ENCODE measurements at places on chromosomes 5 and 9.

DNA sequence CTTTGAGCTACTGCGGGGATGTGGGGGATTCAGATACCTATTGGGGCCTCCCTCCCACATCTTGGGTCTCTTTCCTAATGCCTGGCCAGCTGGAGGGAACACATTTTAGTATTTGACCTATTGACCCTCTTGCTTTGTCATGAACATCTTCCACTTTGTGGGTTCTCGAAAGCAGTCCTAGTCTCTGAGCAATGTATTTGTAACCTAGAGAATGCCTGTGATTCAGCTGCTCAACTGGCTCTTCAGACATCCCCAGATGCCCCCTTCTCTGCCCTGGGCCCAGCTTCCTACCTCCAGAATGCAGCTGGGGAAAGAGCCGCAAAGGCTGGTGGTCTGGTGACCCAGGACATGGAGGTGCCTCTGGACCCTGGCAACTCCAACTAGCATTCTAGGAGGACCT, 32.2 kb downstream of the APTX start:
- peaks cover 12% of the 10 kb centered on the region for H3K36me3 ChIP-seq
- no peak for DNase-seq
- H3K27me3 ChIP-seq, result no peaks in the 10 kb centered on the region
- H3K4me3 ChIP-seq, result no peak overlapping the region
- no peak overlapping the region for H3K27ac ChIP-seq

GRCh38 chr9:106961623-106962022, 98.7 kb downstream of the ZNF462 start:
- H3K4me3 ChIP-seq, result no peak overlapping the region
- H3K36me3 ChIP-seq, result peaks cover 51% of the 10 kb centered on the region

- peak overlapping the region; percentile 67 for H3K27ac ChIP-seq
- DNase-seq, result no peak
- no peak overlapping the region for H3K4me3 ChIP-seq
- H3K36me3 ChIP-seq, result no peaks in the 10 kb centered on the region
These were observed 159.8 kb downstream of the COL23A1 start for GRCh38 chr5:178430186-178431062.

DNA sequence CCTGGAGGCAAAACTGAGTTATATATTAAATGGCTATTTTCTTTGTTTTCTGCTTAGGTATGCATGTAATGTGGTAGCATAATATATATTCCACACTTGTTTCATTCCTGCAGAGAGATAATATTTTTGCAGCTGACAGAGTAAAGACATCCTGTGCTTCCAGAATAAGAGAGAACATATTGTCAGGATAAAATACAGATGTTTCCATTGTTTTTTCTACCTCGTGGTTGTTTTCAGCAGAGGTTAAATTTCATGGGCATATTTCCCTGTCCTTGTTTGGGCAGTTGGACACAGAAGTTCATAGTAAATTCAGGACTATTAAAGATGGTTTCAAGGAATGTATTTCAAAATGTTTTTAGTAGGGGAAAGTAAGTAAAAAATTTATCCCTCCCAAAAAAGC, 47.6 kb upstream of the MEGF10 start:
- no peaks in the 10 kb centered on the region for H3K36me3 ChIP-seq
- no peak overlapping the region for H3K27ac ChIP-seq
- no peak overlapping the region for H3K4me3 ChIP-seq
- H3K27me3 ChIP-seq, result peaks cover 13% of the 10 kb centered on the region
- H3K4me1 ChIP-seq, result no peaks in the 10 kb centered on the region

GRCh38 chr5:169960659-169961058, 19.6 kb downstream of the INSYN2B start:
- H3K4me3 ChIP-seq, result no peak overlapping the region
- no peak overlapping the region for H3K27ac ChIP-seq
- H3K27me3 ChIP-seq, result peaks cover 31% of the 10 kb centered on the region
- no peak for DNase-seq
- no peaks in the 10 kb centered on the region for H3K36me3 ChIP-seq

DNA sequence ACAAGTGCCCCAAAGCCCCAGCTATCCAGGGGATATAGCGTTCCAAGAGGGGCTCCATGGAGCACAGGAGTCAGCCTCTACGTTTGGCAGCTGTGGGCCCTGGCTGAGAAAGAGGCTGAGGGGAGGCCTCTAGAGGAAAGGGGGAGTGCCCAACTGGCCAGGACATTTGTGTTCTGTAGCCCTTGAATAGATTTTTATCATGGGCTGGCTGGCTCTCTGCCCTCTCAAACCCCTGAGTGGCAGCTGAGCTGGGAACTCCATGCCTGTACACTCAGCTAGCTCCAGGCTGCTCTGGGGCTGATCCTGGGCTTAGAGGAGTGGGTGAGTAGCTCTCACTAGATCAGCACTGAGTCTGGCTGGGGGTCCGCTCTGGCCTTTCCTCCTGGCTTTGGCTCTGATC, 285.0 kb downstream of the ZSWIM6 start:
- H3K36me3 ChIP-seq, result no peaks in the 10 kb centered on the region
- no peak overlapping the region for H3K27ac ChIP-seq
- no peaks in the 10 kb centered on the region for H3K4me1 ChIP-seq

DNA sequence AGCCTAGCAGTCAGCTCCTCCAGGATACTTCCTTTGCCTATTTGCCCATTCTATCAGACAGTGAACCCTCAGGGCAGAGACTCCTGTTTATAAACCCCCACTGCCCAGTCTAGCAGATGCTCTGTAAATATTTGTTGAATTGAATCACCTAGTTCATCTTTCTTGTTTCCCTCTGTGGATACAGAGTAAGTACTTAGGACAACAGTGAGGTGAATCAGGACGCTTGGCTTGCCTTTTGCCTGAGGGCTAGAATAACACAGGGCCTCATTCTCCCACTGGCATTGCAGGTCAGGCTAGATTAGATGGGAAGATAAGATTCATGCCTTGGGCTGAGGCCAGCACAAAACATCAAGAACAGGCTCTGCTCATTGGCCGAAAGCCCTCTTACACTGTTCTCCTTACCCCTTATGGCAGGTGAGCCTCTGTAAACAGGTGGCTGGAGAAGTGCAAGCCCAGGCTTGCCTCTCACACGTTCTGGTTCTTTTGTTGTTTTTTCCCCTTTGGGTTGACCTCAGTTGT, 22.2 kb downstream of the TNFSF8 start:
- peaks cover 6% of the 10 kb centered on the region for H3K27me3 ChIP-seq
- H3K4me1 ChIP-seq, result peaks cover 15% of the 10 kb centered on the region
- no peak overlapping the region for H3K4me3 ChIP-seq
- DNase-seq, result no peak
- H3K36me3 ChIP-seq, result no peaks in the 10 kb centered on the region
- peak overlapping the region; percentile 62 for H3K27ac ChIP-seq

DNA sequence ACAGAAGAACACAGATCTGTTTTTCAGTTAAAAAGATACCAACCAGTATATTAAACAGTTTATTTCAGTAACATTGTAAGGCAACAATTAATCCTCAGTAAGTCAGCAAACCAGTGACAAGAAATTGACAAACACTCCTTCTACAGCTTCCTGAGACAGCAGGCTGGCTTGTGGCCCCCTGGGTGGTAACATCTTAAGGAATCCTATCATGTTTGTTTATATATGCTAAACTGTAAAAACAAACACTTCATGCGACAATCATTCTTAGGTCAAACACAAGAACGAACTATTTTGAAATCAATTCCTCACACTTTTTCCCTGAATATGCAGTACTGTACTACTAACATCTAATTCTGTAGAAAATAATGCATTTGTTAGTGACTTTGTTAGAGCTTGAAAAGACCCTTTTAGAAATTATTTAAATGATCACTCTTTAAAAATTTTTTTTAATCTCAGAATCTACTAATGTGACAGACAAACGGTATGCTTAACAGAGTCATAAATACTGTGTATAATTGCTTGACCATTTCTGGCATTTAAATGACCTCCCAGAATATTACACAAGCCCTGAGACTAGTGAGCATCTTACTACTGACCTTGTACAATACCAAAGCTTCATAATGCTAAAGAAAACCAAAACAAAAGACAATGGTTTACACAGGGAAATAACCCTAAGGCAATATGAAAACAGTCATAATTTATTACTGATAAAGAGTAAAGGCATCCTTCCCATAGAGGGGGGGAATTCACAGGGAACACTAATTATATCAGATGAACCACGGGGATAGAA, 48.2 kb downstream of the ERMP1 start:
- peaks cover 50% of the 10 kb centered on the region for H3K36me3 ChIP-seq
- no peak overlapping the region for H3K4me3 ChIP-seq
- H3K27ac ChIP-seq, result peak overlapping the region; percentile 33
- no peak for DNase-seq
- H3K4me1 ChIP-seq, result no peaks in the 10 kb centered on the region

- H3K27me3 ChIP-seq, result no peaks in the 10 kb centered on the region
- H3K4me3 ChIP-seq, result no peak overlapping the region
- H3K36me3 ChIP-seq, result peaks cover 6% of the 10 kb centered on the region
- no peak overlapping the region for H3K27ac ChIP-seq
These were observed 144.2 kb downstream of the GDNF start for GRCh38 chr5:37695647-37696046.

DNA sequence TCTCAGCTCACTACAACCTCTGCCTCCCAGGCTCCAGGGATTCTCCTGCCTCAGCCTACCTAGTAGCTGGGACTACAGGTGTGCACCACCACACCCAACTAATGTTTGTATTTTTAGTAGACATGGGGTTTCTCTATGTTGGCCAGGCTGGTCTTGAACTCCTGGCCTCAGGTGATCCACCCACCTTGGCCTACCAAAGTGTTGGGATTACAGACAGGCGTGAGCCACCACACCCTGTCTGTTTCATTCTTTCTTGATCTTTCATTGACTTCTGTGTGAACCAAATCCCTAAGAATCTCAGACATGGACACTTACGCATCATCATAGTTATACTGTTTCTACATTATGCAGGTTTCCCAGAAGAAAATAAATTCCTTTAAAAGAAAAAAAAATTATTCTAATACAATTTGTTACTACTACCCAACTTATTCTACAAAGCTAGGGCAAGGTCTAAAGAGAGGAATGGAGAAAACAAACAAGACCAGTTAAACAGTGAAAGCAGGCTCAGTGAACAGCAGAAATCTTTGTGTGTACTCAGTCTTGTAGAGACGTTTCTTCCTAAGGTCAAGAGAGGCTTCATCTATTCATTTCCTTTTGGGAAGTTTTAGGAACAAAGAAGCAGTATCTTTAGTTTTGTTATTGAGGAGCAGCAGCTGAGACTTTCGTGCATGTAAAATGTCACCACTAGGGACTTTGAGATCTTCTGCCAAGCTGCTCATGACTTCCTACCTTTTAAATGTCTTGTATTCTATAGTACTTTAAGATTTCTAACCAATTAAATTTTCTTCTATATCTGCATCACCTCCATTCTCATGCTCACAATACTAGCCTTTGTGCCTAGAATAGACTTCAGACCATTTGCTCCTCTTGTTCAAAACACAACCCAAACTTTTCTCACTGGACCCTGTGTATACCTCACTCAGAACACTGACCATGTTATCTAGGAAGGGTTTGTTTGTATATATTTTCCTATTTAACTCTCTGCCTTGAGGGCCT, 5.6 kb upstream of the HMGCR start:
- H3K36me3 ChIP-seq, result no peaks in the 10 kb centered on the region
- H3K27ac ChIP-seq, result no peak overlapping the region
- H3K4me1 ChIP-seq, result peaks cover 7% of the 10 kb centered on the region
- no peak for DNase-seq
- H3K4me3 ChIP-seq, result no peak overlapping the region

DNA sequence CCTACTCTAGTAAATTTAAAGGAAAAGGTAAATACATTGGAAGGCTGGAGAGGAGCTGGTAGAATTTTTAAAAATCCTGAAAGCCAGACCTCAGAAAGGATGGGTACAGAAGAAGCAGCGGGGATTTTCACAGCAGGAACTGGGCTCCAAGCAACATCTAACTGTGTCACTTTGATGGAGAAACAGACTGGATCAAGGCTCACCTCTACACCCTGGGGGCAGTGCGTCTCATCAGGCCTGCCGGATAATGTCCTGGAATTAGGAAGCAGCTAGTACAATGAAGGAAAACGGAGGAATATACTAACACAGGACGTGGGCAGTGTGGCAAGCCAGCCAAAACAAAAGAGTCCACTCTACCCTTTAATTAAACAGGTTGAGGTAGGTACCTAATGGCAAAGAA, 463.6 kb downstream of the TAF11L14 start:
- H3K4me3 ChIP-seq, result no peak overlapping the region
- H3K27ac ChIP-seq, result no peak overlapping the region
- no peaks in the 10 kb centered on the region for H3K27me3 ChIP-seq
- no peaks in the 10 kb centered on the region for H3K36me3 ChIP-seq
- DNase-seq, result no peak

- no peak overlapping the region for H3K27ac ChIP-seq
- no peak for DNase-seq
- peaks cover 13% of the 10 kb centered on the region for H3K4me1 ChIP-seq
- peak overlapping the region; percentile 45 for H3K4me3 ChIP-seq
- no peaks in the 10 kb centered on the region for H3K36me3 ChIP-seq
These were observed 32.5 kb downstream of the FAM240B start for GRCh38 chr9:38687389-38687842.

- H3K27me3 ChIP-seq, result peaks cover 36% of the 10 kb centered on the region
- H3K36me3 ChIP-seq, result peaks cover 2% of the 10 kb centered on the region
- no peak overlapping the region for H3K27ac ChIP-seq
- peaks cover 8% of the 10 kb centered on the region for H3K4me1 ChIP-seq
- no peak overlapping the region for H3K4me3 ChIP-seq
- DNase-seq, result peak; percentile 37
These were observed 2.2 kb downstream of the GABRB2 start for GRCh38 chr5:161544350-161544765.

GRCh38 chr9:95752129-95752731, 123.3 kb upstream of the ERCC6L2 start:
- peaks cover 5% of the 10 kb centered on the region for H3K4me1 ChIP-seq
- peaks cover 48% of the 10 kb centered on the region for H3K27me3 ChIP-seq
- no peak for DNase-seq
- no peak overlapping the region for H3K4me3 ChIP-seq

DNA sequence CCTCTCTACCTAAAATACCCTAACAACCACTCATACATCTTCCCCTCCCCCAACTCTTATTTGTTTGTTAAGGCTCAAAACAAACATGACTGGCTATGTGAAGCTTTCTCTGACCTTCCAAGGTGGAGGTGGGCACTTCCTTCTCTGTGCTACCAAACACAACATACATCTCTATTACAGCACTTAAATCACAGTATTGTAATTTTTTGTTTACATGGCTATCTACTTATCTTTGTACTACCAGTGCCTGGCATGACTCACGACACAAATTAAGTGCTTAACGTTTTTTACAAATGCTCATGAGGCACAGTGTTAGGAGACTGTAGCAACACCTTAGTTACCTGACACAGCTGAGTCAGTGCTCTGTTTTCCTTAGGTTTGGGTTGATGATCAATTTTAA, 18.6 kb downstream of the HOMER1 start:
- no peaks in the 10 kb centered on the region for H3K27me3 ChIP-seq
- DNase-seq, result no peak
- peaks cover 27% of the 10 kb centered on the region for H3K4me1 ChIP-seq
- H3K4me3 ChIP-seq, result peak overlapping the region; percentile 1

Measured in progenitor cell of endocrine pancreas (in vitro differentiated cells).